ENCODE measurements at places on chromosomes 3 and 15. TPM values are rescaled to one million over a fixed set of nuclear protein-coding genes. Genes with fewer than 3 reads are reported as not detected.

GRCh38 chr3:70517124-70517890 is 204.9 kb upstream of the MDFIC2 start:
- no peak for DNase-seq

DNA sequence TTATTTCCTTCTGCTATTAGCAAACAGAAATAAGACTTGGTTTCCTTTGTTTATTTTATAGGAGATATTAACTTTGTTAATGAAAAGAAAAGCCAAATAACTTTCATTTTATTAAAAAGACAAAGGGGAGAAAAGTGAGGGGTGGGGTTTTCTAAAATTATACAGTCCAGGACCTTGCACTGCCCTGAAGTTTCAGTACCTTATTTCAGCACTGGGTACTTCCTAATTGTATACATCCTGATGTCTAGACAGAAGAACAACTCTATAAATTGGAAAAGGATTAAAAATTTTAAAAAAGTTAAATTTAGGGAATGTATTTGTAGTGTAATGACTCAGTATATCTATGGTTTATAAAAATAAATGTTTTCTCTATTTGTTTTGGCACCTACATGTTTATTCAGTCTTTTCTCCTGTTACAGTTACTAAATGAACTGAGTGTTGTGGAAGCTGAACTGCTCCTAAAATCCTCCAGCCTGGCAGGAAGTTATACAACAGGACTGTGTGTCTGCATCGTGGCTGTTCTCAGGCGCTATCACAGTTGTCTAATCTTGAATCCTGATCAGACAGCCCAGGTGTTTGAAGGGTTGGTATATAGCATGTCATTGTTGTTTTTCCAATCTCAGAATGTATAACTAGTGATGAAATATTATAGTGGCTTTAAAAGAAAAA is 27.6 kb upstream of the P2RY13 start:
- peak; percentile 17 for DNase-seq

Gene THRB
- total RNA-seq, result 9.0 TPM

DNA sequence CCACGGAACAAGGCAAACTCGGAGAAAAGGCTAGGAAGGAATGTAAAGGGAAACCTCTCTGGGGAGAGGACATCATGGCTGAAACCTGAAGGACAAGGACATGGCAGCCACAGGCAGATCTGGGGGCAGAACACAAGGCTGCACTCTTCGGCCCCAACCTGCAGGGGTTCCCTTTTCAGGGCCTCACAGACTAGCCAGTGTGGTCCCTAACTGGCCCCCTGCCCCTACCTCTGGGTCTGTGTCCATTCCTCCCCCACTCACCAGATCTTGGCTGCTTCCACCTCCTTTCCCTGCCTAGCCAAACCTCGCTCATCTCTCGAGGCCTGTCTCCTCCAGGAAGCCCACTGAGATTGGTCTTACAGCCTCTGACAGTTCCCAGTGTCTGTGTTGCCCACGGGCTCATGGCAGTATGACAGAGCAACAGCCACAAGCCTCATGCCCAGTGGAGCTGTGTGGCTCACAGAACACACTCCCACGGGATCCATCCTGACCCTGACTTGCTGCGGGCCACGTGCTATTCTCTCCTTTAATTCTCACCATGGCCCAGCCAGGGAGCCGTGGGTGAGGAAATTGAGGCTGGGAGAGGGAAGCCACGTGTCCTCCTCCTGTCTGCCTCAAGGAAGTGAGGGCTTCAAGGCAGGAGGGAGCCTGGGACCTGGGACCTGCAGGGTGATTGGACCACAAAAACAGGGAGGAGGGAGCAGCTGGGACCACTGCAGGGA is 26.5 kb downstream of the WNT7A start:
- DNase-seq, result no peak

DNA sequence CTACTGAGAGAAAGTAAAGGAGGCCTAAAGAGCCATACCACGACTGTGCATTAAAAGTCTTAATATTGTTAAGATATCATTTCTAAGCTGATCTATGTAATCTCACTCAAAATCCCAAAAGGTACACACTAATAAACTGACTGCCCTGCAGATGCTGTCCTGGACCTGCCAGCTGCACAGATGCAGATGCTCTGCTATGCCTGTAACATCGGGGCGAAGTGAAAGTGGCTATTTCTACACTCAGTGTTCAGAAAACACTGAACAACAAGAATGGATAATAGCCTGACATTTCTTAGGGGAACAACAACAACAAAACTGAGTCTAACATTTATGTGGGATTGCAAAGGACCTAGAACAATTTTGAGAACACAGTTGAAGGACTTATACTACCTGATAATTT is 31.9 kb downstream of the RAD18 start:
- no peak for DNase-seq

- DNase-seq, result no peak
Observed at GRCh38 chr3:188562144-188562543, 408.2 kb downstream of the LPP start.

Gene VIPR1
- 4.2 TPM for total RNA-seq

Measured in bronchial epithelial cell (primary cell).